ENCODE measurements at places on chromosomes 4 and X. TPM values are rescaled to one million over a fixed set of nuclear protein-coding genes. Genes with fewer than 3 reads are reported as not detected.

- DNase-seq = no peak
Observed at GRCh38 chr4:8653326-8654000, 60.9 kb downstream of the CPZ start.

GRCh38 chrX:46837558-46838485 is 979 bp downstream of the RP2 start:
- DNase-seq = no peak

DNA sequence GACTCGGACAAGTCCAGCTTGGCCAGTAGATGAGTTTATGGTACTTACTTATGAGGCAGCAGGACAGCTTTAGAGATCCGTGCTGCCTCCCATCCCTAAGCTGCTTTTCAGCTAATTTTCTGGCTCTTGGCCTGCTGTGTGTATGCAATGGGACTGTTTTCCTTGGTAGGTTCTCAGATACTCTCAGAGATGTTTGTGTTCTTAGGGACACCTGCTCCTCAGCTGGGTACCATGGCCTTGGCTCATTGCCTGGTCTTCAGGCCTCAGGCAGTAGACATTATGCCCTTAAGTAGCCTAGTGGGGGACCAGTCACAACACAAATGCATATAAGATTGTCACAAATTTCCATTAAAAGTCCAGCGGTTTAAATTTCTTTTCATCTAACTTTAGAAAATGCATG is 688.0 kb downstream of the PCDH7 start:
- no peak for DNase-seq

The GRIA2 gene
- not detected for total RNA-seq

The PABPC5 gene
- total RNA-seq = not detected

- no peak for DNase-seq
Observed at GRCh38 chr4:102694791-102695190, 66.0 kb downstream of the MANBA start.

The SCARB2 gene
- 22.3 TPM for total RNA-seq

The HPGDS gene
- 1.3 TPM for total RNA-seq

- no peak for DNase-seq
Observed at GRCh38 chrX:63012574-63012973, 338.6 kb downstream of the SPIN4 start.

GRCh38 chrX:40155589-40156469 is 58.1 kb upstream of the BCOR start:
- DNase-seq = no peak

DNA sequence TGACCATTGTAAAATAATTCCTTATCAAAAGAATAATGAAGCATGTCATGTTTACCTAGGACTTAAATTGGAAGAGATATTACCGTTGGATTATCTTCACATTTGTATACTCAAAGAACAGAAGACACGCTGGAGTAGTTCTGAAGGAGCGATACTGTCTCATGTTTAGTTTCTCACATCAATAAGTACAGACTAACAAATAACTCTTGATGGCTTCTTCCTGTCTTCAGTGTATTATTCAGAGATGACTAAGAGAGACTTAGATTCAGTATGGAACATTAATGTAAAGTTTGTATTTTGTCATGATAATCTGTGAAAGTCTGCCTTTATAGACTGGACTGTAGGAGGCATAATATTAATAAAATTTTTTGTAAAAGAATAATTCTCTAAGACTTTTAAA is 72.7 kb downstream of the SPRY1 start:
- no peak for DNase-seq

All from activated CD4-positive, alpha-beta memory T cell treated with anti-CD3 and anti-CD28 coated beads, Interleukin-2, amount 10 ng/mL, durations not matched to agents 7 days and 5 days (primary cell).